Activated CD4-positive, alpha-beta T cell treated with anti-CD3 and anti-CD28 coated beads, Interleukin-2, amount 10 ng/mL, durations not matched to agents 24 days and 14 days (primary cell): ENCODE measurements at places on chromosomes 4 and X. TPM values are rescaled to one million over a fixed set of nuclear protein-coding genes. Genes with fewer than 3 reads are reported as not detected.

ELF4 gene
- 27.4 and 29.5 TPM in 2 replicates for total RNA-seq

PIR gene
- total RNA-seq: 3.1 and 4.2 TPM in 2 replicates

TRAM1L1 gene
- not detected in 2 replicates for total RNA-seq

MAGEH1 gene
- total RNA-seq: 14.4 and 16.6 TPM in 2 replicates

GPR143 gene
- total RNA-seq: not detected in 2 replicates

ERAS gene
- not detected in 2 replicates for total RNA-seq

MID1IP1 gene
- 104 and 108 TPM in 2 replicates for total RNA-seq

DNA sequence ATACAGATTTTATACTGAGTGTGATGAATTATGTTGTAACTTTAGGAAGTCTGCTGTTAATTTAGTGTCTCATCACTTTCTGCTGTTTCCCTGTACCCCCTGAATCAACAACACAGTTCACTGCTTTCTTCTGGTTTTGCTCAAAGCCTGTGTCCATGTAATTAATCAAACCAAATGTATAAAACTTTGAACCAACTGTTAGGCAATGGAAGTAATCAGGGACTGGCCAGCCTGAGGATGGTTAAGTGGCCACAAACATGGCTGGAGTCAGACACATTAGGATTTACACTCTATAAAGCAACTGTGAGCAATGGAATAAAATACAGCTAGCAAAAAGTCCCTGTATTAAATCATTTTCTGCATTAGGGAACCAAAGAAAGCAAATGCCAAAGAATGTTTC is 42.6 kb downstream of the CXCL1 start:
- no peaks in the 10 kb centered on the region for H3K36me3 ChIP-seq
- DNase-seq: no peak
- no peak overlapping the region for H3K4me3 ChIP-seq
- no peaks in the 10 kb centered on the region for H3K4me1 ChIP-seq
- H3K27ac ChIP-seq: no peak overlapping the region
- H3K27me3 ChIP-seq: no peaks in the 10 kb centered on the region

DNA sequence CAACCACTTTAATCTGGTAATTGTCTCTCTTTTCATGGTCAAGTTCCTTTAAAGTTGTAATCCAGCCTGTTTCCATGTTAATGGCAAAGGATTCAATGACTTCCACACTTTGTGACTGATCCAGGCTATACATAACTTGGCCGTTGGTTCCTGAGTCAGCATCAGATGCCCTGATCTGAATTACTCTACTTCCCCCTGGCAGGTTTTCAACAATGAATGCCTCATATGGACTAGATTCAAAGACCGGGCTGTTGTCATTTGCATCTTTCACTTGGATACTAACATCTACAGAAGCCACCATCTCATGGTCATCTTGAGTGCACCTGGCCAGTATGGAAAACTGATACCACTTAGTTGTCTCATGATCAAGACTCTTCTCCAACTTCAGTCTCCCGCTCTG is 62.6 kb upstream of the MTNR1A start:
- no peaks in the 10 kb centered on the region for H3K27me3 ChIP-seq
- DNase-seq: peak; percentile 13
- H3K4me3 ChIP-seq: no peak overlapping the region
- no peaks in the 10 kb centered on the region for H3K36me3 ChIP-seq
- no peaks in the 10 kb centered on the region for H3K4me1 ChIP-seq

- DNase-seq: peak; percentile 71
- H3K27ac ChIP-seq: peak overlapping the region; percentile 93
- peaks cover 53% of the 10 kb centered on the region for H3K4me1 ChIP-seq
- H3K36me3 ChIP-seq: peaks cover 8% of the 10 kb centered on the region
- H3K27me3 ChIP-seq: no peaks in the 10 kb centered on the region
These were observed 25.6 kb downstream of the ELF4 start for GRCh38 chrX:130084631-130085237.

DNA sequence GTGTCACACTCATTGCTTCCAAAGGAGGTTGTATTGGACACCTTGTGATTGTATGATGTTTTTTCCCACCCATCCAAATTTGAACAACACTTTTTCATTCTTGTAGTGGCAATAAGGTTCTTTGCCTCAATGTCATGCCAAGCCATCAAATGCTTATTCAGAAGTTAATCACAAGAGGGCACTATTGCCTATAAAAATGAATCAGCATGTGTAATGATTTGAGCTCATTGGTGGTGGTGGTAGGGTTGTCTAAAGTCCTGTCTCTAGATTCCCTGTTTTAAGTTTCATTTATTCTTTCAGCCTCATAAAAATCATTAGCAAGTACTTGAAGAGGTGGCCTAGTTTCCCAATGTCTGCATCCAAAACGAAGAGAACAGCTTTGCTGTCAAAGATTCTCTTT is 37.0 kb downstream of the IRS4 start:
- H3K27me3 ChIP-seq: no peaks in the 10 kb centered on the region
- no peaks in the 10 kb centered on the region for H3K36me3 ChIP-seq
- no peaks in the 10 kb centered on the region for H3K4me1 ChIP-seq
- H3K4me3 ChIP-seq: no peak overlapping the region

DNA sequence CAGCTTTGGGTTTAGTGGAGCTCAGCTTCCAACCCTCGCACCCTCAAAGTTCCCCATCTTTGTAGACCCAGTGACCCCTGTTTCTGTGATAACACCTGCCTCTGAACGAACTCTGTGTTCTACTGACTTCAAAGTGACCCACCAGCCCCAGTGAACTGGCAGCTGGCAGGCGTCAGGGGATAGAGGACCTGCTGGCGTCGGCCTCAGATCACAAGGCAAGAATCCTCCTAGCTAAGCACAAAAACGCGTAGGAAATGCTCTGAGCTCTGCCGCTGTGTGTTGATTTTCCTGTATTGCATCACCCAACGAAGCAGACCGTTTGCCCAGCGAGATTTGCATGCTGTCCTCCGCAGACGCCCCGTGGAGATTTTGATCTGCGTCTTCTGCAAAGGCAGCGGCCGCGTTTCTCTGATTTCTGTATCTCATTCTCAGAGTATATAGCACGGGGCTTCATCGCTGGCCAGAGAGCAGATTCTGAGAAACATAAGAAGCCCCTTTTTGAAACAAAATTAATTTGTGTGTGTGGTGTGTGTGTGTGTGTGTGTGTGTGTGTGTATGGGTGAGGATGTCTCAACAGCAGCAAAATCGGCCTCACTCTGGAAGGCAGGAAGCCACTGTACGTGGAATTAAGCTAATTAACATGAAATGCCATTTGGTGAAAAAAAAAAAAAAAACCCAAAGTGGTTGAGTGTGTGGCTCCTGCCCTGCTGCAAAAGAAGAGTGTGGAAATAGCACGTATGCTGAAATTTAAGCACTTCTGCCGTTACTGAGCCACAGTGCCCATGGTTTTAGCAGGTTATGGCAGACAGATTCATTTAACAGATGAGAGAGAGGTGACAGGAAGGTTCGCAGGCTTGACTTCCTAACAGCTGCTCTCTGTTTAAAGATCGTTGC is 29.2 kb upstream of the ASMTL start:
- H3K27ac ChIP-seq: peak overlapping the region; percentile 99
- peak; percentile 94 for DNase-seq
- peaks cover 61% of the 10 kb centered on the region for H3K36me3 ChIP-seq
- no peaks in the 10 kb centered on the region for H3K27me3 ChIP-seq
- H3K4me3 ChIP-seq: peak overlapping the region; percentile 94

GRCh38 chr4:185868983-185869382 is 57.0 kb upstream of the SORBS2 start:
- no peaks in the 10 kb centered on the region for H3K27me3 ChIP-seq
- no peak overlapping the region for H3K4me3 ChIP-seq
- H3K4me1 ChIP-seq: no peaks in the 10 kb centered on the region

DNA sequence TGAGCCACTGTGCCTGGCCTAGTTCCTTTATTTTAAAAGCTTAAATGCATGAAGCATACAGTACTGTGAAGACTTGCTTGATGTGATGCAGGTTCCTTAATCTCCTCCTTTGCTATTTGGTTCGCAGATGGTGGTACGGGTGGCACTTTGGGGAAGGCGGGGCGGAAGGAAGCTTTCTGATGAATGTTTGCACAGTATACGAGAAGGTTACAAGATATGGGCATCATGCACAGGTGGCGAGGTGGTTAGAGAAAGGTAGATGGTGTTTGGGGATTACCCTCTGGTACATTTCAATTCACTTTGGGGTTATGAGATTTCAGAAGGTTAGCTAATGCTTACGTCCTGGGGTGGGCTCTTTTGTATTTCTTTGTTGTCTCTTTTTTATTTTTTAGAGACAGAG is 17.2 kb downstream of the RHOH start:
- H3K4me3 ChIP-seq: peak overlapping the region; percentile 66
- peak overlapping the region; percentile 82 for H3K27ac ChIP-seq
- peaks cover 83% of the 10 kb centered on the region for H3K4me1 ChIP-seq

- no peaks in the 10 kb centered on the region for H3K36me3 ChIP-seq
- no peak overlapping the region for H3K27ac ChIP-seq
- no peaks in the 10 kb centered on the region for H3K4me1 ChIP-seq
- H3K27me3 ChIP-seq: peaks cover 8% of the 10 kb centered on the region
These were observed 54.5 kb downstream of the FHDC1 start for GRCh38 chr4:152990471-152991131.

DNA sequence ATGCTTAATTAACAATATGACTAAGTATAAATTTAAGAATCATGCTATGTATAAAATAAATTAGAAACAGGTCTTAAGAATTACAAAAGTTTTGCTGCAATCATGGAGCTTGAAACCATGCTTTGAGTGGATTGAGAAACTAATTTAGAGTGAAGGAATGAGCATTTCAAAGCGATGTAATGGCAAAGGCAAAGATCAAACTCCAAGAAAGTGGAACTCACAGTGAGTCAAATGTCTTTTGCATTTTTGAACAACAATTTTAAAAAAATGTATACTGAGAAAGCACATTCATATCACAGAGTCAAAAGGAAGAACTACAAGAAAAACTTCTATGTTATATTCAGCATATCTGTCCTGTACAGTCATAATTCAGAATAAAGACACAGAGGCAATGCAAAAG is 6.6 kb downstream of the GPRIN3 start:
- H3K4me1 ChIP-seq: peaks cover 66% of the 10 kb centered on the region
- no peaks in the 10 kb centered on the region for H3K27me3 ChIP-seq
- peak overlapping the region; percentile 79 for H3K4me3 ChIP-seq
- DNase-seq: no peak

DNA sequence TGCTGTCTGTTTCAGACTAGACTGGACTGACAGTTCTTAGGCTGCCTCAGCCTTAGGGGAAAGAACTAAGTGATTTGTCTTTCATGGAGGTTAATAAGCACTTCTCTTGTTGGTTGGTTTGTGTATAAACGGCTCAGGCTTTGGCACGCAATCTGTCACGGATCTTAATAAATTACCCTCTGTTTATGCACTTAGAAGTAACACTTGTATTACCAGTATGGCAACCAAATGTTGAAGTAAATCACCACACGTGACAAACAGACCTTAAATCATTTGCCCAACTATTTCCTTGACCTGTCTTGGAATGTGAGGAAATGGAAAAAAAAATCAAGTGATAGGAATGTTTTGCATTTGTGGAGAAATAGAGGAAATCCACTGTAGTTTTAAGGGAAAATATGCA is 69.9 kb downstream of the TEX13A start:
- no peaks in the 10 kb centered on the region for H3K27me3 ChIP-seq
- H3K36me3 ChIP-seq: no peaks in the 10 kb centered on the region
- no peaks in the 10 kb centered on the region for H3K4me1 ChIP-seq
- H3K27ac ChIP-seq: no peak overlapping the region

DNA sequence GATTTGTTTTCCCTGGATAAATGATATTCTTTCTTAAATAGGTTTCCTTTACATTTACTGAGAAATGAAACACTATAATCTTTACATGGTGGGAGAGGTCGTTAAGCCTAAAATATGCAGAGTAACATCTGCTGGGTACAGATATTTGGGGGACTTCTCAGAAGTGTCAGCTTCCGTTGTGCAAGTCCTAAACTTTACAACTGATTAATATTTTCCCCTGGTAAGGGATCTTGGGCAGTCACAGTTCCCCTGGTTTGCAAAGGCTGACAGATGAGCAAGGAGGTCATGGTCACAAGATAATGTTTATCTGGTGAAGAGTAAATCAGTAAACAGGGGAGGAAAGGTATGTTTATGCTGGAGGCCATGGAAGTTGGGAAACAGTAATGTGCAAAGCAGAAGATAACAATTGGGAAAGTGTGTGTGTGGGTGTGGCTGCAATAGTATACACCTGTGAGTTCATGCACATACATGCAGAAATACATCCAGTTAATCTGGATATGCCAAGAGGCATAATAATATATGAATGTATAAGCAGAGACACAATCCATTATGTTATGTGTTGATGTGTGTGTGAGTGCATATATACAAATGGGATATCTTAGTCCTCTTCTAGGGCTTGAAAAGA is 508.2 kb upstream of the FAM241A start:
- DNase-seq: no peak
- peaks cover 3% of the 10 kb centered on the region for H3K27me3 ChIP-seq
- no peaks in the 10 kb centered on the region for H3K36me3 ChIP-seq
- H3K4me3 ChIP-seq: no peak overlapping the region

DNA sequence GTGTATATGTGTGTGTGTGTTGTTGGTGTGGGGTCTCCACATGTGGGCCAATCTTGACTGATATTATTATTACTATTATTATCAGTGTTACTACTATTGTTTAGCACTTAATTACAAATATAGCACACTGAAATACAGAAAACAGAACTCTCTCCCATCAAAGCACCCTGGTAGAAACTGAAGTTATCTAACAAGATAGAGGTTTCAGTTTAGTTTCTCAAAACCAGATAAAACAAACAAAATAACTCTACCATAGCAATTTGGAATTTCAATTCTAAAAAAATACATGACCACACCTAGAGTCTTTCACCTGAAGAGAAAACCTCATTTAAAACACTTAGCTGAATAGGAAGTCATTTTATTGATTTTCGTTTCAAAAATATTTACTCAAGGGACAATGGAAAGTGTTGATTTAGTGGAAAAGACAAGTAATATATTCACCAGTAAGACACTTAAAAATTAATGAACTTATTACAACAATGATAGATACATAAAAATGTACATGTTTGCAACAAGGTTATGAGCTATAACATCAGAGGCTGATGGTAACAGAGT is 252.3 kb downstream of the PDHA2 start:
- no peak for DNase-seq
- no peaks in the 10 kb centered on the region for H3K4me1 ChIP-seq
- H3K4me3 ChIP-seq: no peak overlapping the region
- H3K27ac ChIP-seq: no peak overlapping the region

DNA sequence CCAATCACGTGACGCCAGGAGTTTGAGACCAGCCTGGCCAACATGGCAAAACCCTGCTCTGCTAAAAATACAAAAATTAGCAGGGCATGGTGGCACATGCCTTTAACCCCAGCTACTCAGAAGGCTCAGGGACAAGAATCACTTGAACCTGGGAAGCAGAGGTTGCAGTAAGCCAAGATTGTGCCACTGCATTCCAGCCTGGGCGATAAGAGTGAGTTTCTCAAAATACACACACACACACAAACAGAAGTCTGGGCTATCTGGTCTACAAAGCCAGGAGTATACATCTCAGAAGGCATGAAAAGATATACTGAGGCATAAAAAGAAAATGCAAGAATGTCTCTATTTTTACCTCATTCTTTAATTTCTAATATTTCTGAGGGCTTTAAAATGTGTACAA is 11.3 kb downstream of the YTHDC1 start:
- peaks cover 23% of the 10 kb centered on the region for H3K4me1 ChIP-seq
- H3K4me3 ChIP-seq: no peak overlapping the region
- H3K27me3 ChIP-seq: no peaks in the 10 kb centered on the region
- no peak for DNase-seq
- H3K27ac ChIP-seq: no peak overlapping the region
- H3K36me3 ChIP-seq: peaks cover 21% of the 10 kb centered on the region

GRCh38 chr4:173525118-173526011 is 4.7 kb downstream of the HAND2 start:
- H3K27ac ChIP-seq: peak overlapping the region; percentile 52
- DNase-seq: no peak
- H3K4me1 ChIP-seq: peaks cover 15% of the 10 kb centered on the region
- H3K36me3 ChIP-seq: peaks cover 24% of the 10 kb centered on the region
- peaks cover 82% of the 10 kb centered on the region for H3K27me3 ChIP-seq
- H3K4me3 ChIP-seq: no peak overlapping the region
